ENCODE measurements at places on chromosomes 6 and 20.

GRCh38 chr6:35034411-35035191, 106.5 kb downstream of the TCP11 start:
- DNase-seq, result no peak

DNA sequence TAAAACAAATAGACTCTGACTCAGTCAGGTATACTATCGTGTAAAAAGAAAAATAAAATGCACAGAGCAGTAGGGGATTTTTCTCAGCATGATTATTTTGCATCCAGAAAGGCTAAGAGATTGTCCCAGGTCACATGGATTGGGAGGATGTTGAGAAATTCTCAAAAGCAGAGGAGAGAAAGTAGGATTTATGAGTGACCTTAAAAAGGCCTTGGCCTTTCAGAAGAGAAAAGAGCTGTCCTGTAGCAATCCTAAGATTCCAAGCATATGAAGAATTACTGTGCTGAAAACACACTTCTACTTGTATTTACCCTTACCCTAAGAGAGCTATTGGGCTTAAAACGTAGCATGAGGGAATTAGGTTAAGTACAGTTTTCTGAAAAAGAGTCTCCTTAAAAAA, 149.7 kb upstream of the ENPP5 start:
- no peak for DNase-seq

DNA sequence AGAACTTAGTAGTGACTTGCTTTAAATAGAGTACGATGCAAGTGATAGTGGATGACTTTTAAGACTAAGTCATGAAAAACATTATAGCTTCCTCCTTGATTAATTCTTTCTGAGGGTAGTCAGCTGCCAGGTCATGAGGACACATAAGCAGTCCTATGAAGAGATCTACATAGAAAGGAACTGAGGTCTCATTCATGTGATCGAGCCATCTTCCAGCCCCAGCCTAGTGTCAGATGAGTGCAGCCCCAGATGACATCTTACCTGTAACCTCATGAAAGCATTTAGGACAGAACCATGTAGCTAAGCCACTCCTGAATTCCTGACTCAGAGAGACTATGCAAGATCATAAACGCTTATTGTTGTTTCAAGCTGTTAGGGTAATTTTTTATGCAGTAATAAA, 67.7 kb downstream of the AK9 start:
- no peak for DNase-seq

GRCh38 chr6:148657048-148657447, 89.8 kb upstream of the UST start:
- no peak for DNase-seq

- no peak for DNase-seq
Measured at GRCh38 chr6:70846207-70846835, 110.5 kb downstream of the B3GAT2 start.

DNA sequence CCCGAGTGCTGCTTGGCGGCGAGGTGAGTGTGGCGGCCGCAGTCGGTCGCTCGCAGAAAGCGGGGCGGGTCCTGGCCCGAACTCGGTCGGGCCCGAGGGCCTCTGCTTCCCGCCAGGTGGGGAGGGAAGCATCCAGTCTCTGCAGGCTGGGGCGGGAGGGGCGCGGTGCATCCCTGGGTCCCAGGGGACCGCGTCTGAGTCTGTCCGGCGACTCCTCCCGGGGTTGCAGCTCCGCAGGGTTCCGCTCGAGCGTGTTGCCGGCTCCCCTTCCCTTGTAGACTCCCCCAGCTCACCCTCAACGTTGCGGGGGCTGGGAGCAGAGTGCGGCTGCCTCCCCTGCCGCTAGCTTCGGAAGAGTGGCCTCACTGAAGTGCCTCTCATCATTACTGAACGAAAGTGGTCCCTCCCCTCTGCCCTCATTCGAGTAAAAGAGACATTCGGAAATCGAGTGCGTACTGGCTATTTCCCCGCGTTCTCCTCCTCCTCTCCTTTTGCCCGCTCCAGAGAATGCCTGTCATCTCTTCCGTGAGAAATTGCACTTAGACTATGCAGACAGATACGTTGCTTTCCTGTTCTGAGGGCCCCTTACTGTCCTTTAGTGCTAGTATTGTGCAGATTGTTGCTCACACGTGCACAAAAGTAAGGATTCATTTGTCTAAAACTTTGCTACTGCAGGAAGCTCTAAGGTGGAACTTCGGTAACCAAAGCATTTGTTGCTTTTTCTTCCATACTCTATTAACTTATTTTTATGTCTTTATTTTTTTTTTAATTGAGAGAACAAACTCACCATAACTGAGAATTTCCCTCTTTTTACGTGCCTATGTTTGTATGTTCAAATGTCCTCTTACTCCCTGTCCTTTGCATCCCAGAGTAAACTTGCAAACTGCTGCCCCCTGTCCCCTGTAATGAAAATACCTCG, 751 bp downstream of the MAP3K4 start:
- DNase-seq, result peak; percentile 70

- no peak for DNase-seq
Measured at GRCh38 chr6:7086488-7086887, 21.3 kb upstream of the RREB1 start.

- DNase-seq, result no peak
Measured at GRCh38 chr20:43040427-43040826, 149.3 kb downstream of the PTPRT start.

GRCh38 chr6:68059899-68060298, 575.2 kb upstream of the ADGRB3 start:
- peak; percentile 0 for DNase-seq

DNA sequence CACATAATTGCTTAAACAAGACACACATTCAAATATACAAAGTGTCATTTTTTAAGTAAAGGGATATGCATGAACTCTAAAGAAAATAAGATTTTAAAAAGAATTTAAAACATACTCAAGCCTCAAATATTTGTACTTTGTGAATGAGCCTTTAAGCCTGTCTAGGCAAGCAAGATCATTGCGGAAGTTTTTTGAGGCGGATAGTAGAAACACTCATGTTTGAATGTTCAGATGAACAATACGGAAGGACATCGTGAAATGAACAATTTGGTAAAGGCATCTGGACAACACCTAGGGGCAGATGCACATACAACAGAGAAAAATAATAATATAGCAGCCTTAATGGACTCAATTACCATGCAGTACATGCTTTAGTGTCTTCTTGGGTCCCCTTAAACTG, 928.9 kb downstream of the TFAP2A start:
- DNase-seq, result no peak

GRCh38 chr20:17825960-17826843, 126.4 kb downstream of the BANF2 start:
- no peak for DNase-seq

DNA sequence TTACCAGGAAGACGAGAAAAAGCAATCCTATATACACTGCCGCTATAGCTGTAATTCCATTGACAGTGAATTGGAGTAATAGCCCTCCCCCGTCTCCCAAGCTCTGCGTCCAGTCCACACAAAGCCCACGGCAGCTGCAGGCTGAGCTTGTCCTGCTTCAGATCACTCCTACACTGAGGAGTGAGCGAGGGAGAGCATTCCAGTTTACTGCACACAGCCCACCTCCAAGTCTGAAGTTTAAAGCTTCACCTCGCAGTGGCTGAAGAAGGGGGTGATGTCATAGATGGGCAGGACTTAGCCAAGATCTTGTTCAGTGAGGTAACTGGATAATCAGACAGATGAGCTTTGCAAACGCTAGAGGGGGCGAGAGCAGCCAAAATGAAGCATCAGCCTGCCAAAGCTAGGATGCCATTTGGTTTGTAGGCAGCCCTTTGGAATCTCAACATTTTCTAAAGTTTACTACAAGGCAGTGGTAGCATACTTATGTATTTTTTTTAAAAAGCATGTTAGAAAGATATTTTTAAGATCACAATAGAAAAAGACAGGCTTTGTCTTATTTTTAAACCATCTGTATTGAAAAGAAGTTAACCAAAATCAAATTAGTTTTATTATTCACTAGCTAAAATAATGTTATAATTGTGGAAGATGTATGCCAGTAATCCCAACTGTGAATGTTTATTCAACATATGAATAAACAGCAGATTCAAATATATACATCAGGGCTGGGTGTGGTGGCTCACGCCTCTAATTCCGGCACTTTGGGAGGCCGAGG, at the start of gene FLRT3:
FLRT3 (minus strand) TSS at position 213 of the 772 bp plus-strand sequence. CDS start 10,106 bp downstream, outside the sequence.
- peak; percentile 14 for DNase-seq

DNA sequence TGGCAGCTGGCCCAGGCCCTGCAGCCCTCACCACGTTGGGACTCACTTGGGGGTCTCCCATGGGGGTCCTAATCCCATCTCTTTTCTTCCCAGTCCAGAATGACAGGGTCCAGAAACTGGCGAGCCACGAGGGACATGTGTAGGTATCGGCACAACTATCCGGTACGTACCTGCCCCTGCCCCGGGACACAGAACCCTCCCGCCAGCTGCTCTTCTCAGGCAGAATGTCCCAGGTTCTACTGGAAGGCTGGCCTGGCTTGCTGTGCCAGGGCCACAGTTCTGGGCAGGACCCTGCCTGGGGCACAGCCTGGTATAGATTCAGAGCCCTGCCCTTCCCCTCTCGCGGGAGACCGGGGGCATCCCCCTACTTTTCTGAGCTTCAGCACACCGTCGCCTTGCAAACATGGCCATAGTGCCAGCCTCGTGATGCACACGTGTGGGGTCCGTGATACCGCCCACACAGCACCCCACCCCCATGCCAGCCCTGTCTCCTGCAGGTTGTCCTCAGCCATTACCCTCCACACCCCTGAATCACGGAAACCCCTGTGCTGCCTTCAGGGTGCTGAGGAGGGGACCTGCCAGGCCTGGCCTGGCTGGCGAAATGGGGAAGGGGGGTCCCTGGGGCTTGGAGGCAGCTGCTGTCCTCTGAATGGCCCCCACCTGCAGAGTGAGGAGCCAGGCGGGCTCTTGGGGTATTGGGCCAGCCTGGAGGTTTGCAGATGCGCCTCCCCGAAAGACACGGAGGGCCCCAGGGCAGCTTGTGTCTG, 3.0 kb downstream of the OGFR start:
- no peak for DNase-seq

GRCh38 chr6:89707766-89708165, 69.2 kb upstream of the LYRM2 start:
- DNase-seq, result no peak

DNA sequence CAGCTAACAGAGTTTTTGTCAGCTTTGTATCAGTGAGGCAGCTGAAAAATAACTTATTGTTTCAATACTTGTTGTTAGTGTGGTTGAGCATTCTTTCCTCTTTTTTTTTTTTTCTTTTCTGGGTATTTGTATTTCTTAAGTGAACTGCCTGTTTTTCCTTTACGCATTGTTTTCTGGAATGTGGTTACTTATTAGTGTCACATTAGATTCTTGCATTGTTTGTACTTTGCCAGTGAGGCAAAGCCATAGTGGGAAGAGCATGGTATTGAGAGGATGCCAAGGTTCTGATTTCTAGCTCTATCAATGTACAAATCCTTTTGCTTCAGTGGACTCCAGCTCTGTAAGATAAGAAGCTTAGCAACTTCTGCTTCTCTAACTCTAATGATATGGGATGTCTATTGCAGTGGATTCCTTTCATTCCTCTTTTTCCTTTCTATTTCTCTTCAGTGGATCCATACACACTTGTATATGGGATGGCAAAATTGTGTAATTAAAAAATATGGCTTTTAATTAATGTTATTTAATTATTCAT, 3.9 kb downstream of the CDKAL1 start:
- no peak for DNase-seq

GRCh38 chr6:132456700-132457143, 55.4 kb upstream of the MOXD1 start:
- no peak for DNase-seq

GRCh38 chr20:6045566-6045965, 8.3 kb downstream of the LRRN4 start:
- no peak for DNase-seq

DNA sequence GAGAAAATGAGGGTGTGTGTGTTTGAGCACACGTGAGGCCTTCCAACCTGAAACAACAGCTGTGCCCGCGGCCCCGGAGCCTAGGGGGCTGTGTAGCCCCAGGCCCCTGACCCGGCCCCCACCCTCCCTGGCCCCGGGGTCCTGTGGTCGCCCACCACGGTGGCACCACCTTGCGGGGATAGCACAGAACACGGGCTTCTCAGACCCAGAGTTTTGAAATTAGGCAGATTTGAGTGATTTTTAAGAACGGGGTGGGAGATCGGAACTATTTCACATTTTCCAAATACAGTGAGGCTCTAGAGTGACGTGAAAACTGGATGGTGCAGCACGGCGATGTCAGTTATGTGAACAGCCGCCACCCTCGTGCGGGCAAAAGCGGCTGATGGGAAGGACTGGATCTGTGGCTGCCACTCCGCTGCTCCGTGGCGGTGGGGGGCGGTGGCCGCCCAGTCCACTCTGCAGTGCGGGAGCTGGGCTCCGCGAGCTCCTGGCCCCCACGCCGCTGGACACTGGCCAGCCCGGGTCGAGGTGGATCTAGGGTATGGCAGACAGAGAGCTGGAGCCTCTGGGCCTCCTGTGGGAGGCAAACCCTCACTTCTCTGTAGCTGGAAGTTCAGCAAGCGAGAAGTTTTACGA, 17.3 kb upstream of the BHLHE23 start:
- DNase-seq, result no peak

DNA sequence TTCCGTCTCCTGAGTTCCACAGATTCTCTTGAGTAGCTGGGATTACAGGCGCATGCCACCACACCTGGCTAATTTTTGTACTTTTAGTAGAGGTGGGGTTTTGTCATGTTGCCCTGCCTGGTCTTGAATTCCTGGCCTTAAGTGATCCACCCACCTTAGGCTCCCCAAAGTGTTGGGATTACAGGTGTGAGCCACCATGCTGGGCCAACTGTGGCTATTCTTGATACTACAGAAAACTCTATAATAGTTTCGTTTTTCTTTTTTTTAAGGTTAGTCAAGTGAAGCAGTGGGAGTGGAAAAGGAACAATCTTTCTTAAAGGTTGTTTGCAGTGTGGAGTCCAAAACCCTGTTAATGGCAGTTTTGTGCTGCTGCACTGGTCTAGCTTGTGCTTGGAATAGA, 84.7 kb downstream of the POPDC3 start:
- no peak for DNase-seq

- DNase-seq, result no peak
Measured at GRCh38 chr6:47414423-47415167, 63.0 kb upstream of the CD2AP start.

DNA sequence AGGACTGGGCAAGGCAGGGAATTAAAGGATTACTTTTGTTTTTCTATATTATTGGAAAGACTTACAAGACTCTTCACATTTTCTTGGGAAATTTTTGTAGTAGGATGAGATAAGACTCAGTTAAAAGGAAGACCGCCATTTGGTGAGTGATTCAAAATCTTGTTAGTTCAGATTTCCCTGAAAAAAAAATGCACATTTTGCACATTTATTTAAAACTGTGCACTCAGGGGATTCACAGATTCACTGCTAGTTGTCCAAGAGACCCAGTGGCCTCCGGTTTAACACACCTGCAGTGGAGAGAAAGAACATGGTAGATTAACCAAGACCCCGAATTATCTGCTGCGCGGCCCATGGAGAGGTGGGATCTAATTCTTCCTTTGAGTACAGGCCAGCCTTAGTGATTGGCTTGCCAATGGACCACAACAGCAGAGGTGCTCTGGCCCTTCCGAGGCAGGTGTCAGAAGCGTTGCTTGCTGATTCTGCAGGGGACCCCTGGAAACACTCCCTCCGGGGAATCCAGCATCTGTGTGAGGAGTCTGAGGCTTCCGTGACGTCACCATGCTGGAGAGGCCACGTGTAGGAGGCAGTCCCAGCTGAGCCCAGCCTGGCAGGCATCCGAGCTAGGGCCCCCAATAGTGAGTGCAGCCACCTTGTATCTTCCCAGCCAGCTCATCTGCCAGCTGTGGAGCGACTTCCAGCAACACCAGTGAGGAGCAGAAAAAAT, 68.9 kb downstream of the ZNF217 start:
- no peak for DNase-seq

All from nucleus accumbens (tissue), 56 donors.